ENCODE measurements at places on chromosomes 5 and 9. TPM values are rescaled to one million over a fixed set of nuclear protein-coding genes. Genes with fewer than 3 reads are reported as not detected.

FAM78A gene
- total RNA-seq = 0.30 TPM

ARL14EPL gene
- total RNA-seq = not detected

PCDHGA1 gene
- total RNA-seq = under 0.01 TPM

GPR150 gene
- total RNA-seq = 0.59 TPM

GMCL2 gene
- total RNA-seq = not detected

MACIR gene
- 6.4 TPM for total RNA-seq

ITK gene
- not detected for total RNA-seq

POU5F2 gene
- total RNA-seq = under 0.01 TPM

TLX3 gene
- total RNA-seq = not detected
